Esophagus squamous epithelium (tissue), 5 donors: ENCODE measurements at places on chromosomes 4 and X.
A peak's percentile ranks its signal among the peaks of the same experiment; 100 is the strongest.

DNA sequence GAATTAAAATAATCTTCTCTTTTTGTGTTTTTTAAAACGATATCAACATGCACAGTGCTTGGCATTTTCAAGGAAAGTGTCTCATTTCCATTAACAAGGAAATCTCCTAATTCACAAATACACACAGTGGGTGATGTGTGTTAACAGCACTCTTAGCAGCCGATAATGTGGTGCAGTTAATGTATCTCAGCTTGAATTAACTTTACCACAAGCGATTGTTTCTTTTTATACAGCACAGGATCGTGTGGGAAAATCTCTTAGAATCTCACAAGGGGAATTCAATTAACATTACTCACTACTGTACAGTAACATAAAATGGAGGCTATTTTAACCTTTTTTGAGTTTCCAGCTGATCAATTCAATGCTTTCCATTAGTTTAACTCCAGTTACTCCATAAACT, 1841.9 kb downstream of the STIM2 start:
- no peak for DNase-seq

- no peak for DNase-seq
Measured at GRCh38 chr4:142850478-142850877, 4.4 kb upstream of the INPP4B start.

DNA sequence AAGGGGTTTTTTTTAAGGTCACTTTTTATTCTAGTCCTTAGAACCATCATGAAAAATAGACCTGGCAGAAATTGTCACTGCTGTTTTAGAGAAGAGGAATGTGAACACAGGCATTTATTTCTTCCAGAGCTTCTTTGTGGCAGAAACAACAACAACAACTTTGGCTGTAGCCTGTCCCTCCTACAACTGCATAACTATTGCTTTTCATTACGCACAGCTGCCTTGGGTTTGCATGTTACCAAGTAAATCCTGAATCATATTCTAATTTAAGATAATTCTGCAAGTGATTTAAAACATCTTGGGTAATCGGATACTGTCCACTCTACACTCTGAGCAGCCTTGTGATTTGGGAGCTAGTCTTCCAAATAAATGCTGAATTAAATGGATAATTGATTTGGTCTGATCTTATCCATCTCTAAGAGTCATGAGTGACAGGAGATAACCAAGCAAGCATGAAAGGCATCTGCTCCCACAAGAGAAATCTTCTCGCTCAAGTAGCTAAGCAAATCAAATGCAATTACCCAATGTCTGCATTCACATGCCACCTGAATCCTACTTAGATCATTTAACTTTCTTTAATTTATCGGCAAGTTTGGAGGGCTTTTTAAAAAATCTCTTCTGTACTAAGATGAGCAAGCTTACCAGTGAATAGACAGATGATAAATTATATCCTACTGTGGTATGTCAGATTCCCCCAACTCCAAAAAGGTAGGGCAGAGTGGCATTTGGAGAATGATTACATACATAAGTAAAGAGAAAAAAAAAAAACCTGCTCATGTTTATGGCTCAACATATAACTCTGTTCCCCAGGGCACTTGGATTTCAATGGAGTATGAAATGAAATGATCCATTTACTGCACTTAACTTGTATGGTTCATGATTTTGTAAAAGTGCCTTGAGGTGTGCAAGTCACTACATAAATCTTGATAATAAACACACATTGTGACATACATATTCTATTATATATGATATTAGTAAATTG, 73.6 kb downstream of the EGF start:
- DNase-seq, result no peak

DNA sequence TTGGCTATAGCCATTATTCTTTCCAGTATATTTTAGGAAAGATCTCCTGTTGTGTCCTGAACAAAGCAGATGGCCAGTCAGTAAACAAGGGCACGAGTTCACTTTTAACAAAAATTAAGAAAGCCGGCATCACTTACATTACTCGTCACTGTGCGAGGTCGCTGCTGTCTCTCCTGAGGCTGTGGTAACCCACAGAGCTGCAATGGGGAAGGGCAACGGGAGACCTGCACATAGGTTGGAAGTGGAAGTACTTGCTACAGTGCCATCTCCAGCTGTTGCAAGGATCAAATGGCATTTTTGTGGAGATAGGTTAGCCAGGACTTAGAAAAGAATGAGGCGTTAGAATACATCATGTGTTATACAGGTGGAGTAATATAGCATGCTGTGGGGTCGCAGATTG, 132.2 kb downstream of the KLHL8 start:
- no peak for DNase-seq

- no peak for DNase-seq
Measured at GRCh38 chr4:125123570-125124109, 191.1 kb upstream of the FAT4 start.

DNA sequence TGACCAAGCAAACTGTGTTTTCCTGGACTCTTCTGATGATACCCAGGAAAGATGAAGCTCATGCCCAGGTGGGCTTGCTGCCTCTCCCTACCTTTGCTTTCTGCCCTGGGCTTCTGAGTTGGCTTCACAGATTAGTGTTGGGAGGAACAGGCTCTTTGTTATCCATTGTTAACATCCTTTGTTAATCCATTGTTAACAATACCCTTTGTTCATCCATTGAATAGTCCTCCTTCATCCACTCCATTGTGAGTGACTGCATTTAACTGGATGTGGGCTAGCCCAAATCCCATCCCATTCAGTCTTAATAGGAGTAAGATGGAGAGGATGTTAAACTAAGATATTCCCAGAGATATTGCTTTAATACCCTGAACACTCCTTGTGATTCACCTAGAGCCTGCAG, 199.0 kb upstream of the LNX1 start:
- DNase-seq, result no peak

- DNase-seq, result no peak
Measured at GRCh38 chrX:81294101-81294500, 92.2 kb downstream of the SH3BGRL start.

DNA sequence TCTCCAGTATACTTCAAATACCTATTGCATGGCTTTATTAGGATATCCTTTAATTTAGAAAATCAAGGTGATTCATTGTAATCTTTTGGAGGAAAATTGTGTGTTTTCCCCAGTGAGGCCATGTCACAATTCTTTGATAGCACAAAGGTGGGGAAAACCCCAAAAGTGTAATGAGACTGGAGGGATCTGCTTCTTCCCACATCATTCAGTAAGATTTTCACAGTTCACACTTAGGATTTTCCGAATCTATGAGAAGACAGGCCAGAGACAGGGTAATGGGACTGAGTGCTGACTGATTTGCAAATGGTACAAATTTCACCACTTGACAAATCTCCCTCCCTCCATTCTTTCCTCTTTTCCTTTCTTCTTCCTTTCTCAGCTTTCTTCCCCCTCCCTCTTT, 181.1 kb downstream of the MGST2 start:
- no peak for DNase-seq

DNA sequence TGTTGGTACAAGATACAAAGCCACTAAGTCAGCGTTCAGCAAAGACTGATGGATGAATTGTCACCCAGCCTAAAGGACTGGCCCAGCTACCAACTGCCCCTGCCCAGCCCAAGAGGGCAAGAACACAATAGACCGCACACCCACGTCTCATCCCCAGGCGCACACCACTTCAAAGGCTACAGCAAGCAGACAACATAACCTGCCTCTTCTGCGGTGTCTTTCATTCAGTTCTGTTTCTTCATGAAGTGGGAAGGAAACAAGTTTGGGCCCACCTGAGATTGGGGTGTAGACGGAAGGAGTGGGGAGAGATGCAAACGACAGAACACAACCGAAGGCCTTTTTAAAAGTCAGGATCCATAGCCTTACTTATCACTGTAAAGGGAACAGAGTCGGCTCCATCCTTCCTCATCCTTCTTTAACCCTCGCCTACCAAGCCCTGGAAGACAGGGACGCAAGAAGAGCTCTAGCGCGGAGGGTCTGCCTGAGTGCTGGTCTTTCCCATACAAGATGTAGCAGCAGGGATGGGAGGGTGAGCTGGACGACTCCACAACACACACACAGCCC, 691 bp downstream of the SCARB2 start:
- DNase-seq, result peak; percentile 23

- DNase-seq, result no peak
Measured at GRCh38 chr4:75289914-75290582, 224.2 kb downstream of the RCHY1 start.

DNA sequence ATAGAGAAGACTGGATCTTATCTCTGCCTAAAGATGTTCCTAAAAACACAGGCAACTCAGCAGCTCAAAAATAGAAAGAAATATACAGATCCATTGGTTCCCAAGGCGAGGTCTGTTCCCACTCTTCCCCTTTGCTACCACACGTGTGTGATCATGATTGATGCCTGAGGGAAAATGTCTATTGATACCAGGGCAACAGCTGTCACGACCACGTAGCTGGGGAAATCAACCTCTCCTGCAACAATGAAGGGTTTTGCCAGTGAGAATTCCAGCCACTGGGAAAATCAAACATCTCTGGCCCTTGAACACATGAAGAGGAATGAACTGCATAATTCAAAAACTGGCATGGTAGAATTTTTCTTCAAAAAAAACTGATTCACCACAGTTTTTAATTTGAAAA, 131.0 kb upstream of the MAP3K15 start:
- no peak for DNase-seq

- no peak for DNase-seq
Measured at GRCh38 chr4:15658136-15658770, 3.1 kb upstream of the FBXL5 start.

DNA sequence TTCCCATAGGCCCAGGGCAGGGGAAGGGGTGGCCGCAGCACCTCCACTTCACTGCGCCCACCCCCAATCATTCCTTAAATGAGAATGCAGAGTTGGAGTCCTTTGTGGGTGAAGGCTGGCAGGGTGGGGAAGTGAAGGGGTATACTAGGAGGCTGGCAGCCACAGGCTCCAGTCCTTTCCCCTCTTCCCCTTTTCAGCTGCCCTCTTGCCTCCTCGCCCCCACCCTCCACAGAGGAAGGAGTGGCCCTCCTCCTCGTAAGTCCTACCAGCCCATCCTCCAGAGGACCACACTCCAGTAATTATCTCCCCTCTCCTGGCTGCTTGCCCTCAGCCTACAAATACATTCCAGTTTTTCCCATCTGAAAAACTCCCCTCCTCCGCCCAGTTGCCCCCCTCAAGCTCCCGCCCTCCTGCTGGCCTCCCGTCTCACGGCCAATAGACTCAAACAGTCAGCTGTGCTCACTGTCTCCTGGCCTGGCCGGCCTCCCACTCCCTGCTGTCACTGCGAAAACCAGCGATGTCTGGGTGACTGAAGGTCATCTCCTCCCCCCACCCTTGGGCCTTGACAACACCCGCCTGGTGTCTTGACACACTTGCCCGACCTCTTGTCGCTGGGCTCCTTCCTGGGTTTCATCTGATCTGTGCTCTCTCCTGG, 38.8 kb downstream of the EFNB1 start:
- DNase-seq, result no peak

GRCh38 chr4:132065940-132066495, 1083.1 kb upstream of the PCDH10 start:
- no peak for DNase-seq

- no peak for DNase-seq
Measured at GRCh38 chrX:39869846-39870601, 227.7 kb downstream of the BCOR start.

DNA sequence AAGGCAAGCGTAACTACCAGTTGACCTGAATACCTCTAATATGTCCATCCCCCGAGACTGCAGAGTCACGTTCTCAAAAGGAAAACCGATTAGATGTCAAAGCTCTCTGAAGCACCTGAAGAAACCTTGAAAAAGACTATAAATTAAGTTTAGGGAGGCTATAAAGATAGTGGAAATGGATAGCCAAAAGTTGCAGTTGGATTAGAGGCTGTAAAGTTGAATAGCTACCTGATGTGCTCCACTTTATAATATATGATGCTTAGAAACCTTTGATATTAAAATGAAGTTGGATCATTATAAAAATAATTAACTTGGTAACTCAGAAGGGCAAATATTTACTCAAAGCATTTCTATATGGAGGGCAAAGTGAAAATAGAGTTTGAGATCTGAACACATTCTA, 506.6 kb upstream of the AGA start:
- DNase-seq, result no peak

DNA sequence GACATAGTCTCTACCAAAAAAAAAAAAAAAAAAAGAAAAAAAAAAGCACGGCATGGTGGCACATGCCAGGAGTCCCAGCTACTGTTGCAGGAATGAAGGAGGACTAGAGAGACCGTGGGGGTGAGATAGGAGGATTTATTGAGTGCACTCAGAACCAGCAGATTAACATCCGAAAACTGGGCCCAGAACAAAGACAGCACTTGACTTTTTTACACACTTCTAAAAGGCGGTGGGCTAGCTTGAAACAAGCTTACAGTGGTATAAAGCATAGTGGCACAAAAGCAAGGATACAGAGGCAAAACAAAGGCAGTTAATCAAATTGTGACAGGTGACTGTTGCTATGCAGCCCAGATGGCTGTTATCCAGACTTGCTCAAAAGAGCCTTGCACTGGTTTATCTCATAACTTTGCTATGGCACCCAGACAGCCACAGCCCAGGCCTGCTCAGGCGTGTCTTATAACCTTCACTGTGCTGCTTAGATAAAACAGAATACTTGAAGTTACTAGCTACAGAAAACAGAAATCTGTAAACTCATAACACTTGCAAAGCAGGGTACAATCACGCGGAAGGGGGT, 9.9 kb upstream of the PI4K2B start:
- DNase-seq, result no peak

- no peak for DNase-seq
Measured at GRCh38 chr4:126526335-126526734, 1106.4 kb upstream of the INTU start.

DNA sequence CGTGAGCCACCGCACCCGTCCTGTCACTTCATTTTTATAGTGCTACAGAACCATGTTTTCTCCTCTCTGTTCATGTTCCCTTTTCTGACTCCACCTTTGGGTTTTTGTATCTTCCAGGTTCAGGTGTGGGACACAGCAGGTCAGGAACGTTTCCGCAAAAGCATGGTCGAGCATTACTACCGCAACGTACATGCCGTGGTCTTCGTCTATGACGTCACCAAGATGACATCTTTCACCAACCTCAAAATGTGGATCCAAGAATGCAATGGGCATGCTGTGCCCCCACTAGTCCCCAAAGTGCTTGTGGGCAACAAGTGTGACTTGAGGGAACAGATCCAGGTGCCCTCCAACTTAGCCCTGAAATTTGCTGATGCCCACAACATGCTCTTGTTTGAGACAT, 12.4 kb downstream of the RAB33A start:
- DNase-seq, result no peak

- DNase-seq, result no peak
Measured at GRCh38 chr4:36841583-36842326, 402.8 kb upstream of the NWD2 start.

DNA sequence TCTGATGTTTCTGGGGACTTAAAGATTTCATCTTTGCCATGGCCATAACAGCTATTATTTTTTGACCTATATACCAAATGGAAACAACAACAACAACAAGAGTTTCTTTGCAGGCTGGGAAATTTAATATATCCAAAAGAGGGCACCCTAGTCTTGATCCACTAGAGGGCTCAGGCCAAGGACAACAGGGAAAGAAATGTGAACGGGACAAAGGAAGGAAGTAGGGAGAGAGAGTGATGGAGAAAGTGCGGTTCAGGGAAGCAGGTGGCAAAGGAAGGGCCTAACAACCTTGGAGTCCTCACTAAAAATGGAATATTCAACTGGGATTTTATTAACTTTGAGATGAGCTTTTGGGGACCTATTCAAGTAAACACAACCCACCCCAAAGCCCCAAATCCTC, 67.8 kb upstream of the SCML1 start:
- no peak for DNase-seq
